Activated naive CD4-positive, alpha-beta T cell treated with Interleukin-2 at 50 U/mL for 16 hours (primary cell): ENCODE measurements at places on chromosomes 12 and 14.

GRCh38 chr14:29536886-29537511 is 390.6 kb downstream of the PRKD1 start:
- DNase-seq, result no peak

GRCh38 chr12:79370021-79370420 is 320.7 kb downstream of the PAWR start:
- no peak for DNase-seq

GRCh38 chr12:15268927-15269552 is 47.8 kb upstream of the RERG start:
- DNase-seq, result peak; percentile 29

DNA sequence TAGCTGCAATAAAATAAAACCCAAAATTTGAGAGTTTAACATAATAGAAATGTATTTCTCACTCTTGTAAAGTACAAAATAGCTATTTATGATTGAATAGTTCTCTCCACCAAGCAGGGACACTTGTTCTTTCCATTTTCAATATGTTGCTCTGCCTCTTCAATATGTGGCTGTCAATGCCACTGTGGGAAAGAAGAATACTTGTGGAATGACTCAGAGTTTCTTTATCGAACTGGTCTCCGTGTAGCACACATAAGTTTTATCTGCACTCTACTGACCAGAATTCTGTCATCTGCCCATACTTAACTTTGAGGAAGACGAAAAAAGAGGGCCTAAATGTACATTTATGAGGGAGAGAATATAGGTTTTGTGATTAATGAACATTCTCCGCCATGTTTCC is 256.9 kb downstream of the ATXN7L3B start:
- no peak for DNase-seq

- DNase-seq, result peak; percentile 63
These were observed 745 bp downstream of the CAND1 start for GRCh38 chr12:67269633-67270573.

- DNase-seq, result no peak
These were observed 49.6 kb downstream of the GRIP1 start for GRCh38 chr12:66629138-66629870.

GRCh38 chr14:35402323-35403113 is 2.0 kb downstream of the NFKBIA start:
- peak; percentile 50 for DNase-seq
